ENCODE measurements at places on chromosomes 1 and 21. TPM values are rescaled to one million over a fixed set of nuclear protein-coding genes. Genes with fewer than 3 reads are reported as not detected.

The IFI6 gene
- total RNA-seq = 39.2 TPM

DNA sequence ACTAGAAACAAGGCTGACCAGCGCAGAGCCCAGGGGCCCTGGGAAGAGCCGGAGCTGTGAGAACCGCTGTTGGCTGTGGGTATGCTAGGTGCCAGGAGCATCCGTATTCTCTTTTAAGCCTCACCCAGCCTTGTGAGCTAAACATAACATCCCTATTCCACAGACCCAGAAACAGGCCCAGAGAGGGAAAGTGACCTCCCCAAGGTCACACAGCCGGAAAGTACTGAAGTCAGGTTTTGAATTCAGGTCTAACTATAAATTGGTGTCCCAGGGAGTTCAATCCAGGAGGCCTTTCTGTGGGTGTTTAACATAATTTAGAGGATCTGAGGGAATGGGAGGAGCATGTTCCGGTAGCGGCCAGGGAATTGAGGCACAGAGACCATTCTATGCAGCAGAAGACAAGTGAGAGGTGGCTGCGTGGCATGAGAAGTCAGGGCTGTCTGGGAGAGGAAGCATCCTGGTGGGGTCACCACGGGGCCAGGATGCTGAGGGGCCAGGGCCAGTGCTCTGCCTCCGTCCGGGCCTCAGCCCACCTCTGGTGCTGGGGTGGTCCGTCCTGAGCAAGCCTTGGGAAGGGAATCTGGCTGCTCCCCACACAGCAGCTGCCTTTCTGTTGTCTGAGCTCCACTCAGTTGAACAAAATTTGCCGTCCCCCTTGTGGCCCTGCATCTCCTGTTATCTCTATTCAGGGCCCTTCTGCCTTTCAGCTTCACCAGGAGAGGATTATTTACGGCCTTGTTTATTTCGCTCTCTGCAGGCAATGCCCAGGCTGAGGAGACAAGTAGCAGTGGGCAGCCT lies 338.8 kb upstream of the VAMP3 start:
- no peak for DNase-seq

DNA sequence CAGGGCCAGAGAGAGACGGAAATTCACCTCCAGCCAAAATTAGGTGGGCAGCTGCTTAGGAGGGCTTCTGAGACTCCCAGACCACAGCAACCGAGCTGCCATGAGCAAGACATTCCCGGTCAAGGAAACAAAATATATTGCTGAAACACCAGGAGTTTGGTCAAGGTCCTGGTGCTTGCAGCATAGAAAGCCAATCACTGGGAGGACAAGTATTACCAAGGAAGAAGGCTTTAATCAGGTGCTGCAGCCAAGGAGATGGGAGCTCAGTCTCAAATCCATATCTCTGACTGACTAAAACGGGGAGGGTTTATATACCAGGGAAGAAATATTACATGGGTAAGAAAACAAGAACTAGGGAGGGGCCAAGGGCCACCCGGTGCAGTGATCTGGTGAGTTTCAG lies 18.8 kb upstream of the TMEM125 start:
- no peak for DNase-seq

The BARHL2 gene
- total RNA-seq = not detected

DNA sequence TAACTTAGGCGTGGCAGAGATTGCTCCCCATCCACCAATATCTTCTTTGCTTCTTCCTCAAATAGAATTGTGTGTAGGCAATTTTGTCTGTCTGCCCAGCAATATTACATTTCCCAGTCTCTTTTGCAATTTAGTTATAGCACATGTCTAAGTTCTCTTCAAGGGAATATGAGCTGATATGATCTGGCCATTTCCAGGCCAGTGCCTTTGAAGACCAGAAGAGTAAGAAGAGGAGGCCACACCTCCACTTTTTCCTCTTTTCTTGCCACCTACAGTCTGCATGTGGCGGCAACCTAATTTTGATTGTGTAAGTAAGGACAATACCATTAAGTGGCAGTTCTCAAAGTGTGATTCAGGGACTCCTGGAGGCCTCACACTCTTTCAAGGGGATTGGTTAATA lies 6.3 kb upstream of the RSBN1 start:
- DNase-seq = no peak

DNA sequence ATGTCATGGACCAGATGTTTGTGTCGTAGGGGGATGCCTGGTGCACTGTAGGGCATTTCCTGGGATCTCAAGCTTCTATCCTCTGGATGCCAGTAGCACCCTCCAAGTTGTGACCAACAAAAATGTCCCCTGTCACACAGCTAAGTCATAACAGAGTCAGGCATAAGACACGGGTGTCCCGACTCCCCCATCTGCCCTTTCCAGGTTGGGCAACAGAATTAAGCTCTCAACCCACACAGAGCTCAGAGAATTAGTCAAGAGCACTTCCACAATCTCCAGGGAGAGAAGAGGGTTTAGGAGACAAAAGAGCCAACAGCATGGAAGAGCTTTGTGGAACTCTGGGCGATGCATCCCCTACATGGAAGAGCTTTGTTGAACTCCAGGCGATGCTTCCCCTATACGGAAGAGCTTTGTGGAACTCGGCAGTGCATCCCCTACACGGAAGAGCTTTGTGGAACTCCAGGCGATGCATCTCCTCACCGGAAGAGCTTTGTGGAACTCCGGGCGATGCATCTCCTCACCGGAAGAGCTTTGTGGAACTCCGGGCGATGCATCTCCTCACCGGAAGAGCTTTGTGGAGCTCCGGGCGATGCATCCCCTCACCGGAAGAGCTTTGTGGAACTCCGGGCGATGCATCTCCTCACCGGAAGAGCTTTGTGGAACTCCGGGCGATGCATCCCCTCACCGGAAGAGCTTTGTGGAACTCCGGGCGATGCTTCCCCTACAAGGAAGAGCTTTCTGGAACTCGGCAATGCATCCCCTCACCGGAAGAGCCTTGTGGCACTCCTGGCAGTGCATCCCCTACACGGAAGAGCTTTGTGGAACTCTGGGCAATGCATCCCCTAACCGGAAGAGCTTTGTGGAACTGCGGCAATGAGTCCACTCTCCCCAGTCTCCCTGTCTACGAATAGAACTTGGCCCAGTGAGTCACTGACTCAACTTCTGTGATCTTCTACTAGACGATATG lies 422.7 kb downstream of the KIF26B start:
- DNase-seq = no peak

DNA sequence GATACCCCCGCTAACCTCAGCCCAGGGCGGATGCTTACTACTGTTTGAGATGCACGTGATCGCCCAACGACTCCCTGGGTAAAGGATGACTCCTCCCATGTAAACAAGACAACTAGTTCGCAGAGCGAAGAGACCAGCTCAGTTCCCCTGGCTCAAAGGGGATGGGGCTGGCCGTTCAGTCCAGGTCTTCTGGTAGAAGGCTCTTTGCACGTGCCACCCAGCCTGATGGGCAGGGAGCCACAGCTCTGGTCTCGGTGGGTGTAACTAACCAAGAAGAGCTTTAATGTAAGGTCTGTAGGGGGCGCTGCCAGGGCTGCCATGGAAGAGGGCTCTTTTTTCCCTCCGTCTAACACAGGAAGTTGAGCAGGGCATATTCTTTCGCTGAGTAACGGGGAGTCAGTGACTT lies 49.4 kb upstream of the PARP1 start:
- DNase-seq = no peak

The SAMD13 gene
- 2.0 TPM for total RNA-seq

The ANKRD65 gene
- 1.7 TPM for total RNA-seq

GRCh38 chr1:32273391-32274208 lies 18.3 kb upstream of the HDAC1 start:
- DNase-seq = no peak

DNA sequence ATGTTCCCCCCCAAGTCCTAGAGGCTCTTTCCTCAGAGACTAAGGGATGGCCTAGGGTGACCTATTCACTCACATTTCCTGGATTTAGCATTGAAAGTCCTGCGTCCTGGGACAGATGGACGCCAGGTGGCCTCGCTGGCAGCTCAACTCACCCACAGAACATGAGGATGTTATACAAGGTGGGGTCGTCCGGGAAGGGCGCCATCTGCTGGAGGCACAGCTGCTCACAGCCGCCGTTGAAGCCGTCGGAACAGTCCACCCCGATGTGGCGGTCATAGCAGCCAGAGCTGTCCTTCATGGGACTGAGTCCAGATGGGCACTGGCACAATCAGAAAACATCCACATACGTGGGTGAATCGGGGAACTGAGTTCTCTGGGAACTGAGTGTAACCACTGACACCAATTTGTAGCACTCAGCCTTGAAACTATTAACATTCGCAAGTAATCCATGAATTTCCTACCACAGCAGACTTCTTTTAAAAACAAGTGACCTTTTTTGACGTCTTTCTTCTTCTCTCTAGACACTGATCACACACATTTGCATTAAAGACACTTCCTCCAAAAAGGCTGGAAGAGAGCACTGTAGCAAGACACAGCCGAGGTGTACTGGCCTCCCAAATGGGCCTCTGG lies 215.4 kb downstream of the ASTN1 start:
- peak; percentile 25 for DNase-seq

The RGS7 gene
- total RNA-seq = not detected

DNA sequence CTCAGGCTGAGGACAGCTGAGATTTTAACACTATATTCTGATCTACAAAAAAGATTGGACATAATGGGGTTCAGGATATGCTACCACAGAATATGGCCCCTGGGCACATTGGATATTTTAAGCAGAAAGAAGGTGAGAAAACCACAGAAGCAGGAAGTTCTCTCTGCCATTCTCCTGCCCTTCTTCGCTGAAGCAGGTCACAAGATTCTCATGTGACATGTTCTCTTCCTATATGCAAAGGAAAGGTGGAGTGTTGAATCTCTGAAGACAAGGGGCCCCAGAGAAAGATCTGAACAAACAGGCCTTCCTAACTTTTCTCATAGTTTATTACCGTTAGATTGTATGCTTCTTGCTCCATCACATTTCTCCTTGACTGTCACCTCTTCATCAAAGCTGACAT lies 285.7 kb downstream of the S1PR1 start:
- no peak for DNase-seq

DNA sequence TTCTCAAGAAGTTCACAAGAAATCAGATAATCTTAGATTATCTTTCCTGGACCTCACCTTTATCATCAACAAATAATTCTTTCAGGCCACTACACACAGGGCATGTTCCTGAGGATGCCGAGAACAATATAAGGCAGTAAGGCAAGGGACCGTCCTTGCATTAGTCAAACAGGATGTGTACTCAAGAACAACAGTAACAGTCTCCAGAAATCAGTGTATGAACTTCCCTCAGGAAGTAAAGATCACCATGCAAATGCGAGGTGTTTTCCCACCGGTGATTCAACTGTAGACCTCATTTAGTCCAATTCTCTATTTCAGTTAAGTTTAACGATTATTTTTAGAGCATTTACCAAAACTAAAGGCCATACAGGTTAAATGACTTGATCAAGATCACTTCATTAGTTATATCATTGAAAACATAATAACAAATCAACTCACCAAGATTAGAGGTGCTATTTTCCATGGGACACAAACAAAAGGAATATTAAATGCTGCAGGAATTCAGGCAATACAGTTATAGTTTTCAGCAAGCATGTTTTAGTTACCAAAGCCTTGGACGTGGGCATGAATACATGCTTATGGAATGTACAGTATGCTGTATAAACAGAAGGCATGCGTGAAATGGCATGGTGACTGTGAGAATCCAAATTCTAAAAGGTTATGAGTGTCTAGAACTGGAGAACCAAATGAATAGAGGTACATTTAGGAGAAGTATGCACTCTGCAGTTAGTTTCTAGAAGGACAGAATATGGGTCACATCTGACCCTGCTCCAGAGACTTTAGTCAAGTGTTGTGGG lies 145.2 kb downstream of the TNR start:
- DNase-seq = no peak

- no peak for DNase-seq
Observed at GRCh38 chr1:222546548-222547259, 1.2 kb downstream of the HHIPL2 start.

DNA sequence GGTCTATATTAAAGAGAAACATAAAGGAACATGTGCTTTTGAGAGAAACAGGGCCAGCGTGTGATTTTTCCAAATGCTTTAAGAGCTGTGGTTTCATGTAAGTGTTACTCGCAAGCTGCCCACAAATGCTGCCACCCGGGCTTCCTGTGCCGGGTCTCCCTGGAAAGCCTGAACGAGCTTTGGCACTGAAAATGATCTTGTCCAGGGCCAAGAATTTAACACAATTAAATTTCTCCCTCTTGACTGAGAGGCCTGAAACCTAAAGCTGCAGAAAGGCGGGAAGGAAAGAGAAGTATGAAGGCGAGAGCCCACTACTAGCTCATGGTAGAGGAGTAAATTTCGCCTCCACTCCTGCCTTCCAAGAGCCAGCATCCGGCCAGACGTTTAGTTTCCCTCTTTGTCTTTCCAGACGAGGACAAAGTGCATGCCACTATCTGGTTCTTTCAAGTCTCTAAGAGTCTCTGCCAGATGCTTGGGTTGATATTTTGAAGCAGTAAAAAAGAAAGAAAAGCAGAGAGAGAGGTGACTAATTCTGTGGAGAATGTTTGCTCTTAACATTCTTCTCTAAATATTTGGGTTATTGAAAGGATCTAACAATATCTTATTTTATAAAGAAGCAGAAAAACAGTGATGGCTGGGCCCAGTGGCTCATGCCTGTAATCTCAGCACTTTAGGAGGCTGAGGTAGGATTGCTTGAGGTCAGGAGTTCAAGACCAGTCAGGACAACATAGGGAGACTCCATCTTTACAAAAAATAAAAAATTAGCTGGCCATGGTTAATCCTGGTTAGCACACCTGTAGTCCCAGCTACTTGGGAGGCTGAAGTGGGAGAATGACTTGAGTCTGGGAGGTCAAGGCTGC lies 100.0 kb upstream of the HNRNPU start:
- DNase-seq = no peak

GRCh38 chr1:23869051-23869450 lies 961 bp upstream of the FUCA1 start:
- no peak for DNase-seq

The LCE1D gene
- total RNA-seq = not detected

- DNase-seq = no peak
Observed at GRCh38 chr1:228846952-228847351, 111.7 kb downstream of the RHOU start.

DNA sequence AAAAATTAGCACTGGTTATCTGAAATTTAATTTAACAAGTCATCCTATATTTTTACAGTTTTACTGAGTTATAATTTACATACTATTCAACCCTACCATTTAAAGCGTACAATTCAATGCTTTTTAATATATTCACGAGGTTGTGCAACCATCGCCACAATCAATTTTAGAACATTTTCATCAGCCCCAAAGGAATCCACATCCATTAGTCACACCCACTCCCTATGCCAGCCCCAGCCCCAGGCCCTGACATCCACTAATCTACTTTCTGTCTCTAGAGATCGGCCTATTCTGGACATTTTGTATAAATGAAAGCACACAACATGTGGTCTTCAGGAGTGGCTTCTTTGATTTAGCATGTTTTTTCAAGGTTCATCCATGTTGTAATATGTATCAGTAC lies 134.7 kb downstream of the PSMG1 start:
- DNase-seq = no peak

DNA sequence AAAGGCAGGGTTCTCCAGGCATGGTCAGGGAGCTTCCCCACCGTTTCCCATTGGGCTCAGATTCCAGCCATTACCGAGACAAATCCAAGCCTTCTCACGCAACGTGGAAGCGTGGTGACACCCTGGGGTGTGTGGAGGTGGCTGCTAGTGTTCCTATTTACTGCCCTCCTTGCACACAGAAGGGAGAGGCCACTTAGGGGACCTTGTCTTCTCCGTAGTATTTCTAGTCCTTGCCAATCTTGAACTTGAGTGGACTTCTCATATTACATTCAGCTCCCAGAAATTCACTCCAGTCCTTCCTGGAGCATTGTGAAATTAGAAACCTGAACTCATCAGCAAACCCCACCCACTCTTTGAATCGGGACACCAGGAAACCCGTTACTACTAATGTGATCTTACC lies 131.6 kb downstream of the AJAP1 start:
- DNase-seq = no peak

The OR10J1 gene
- total RNA-seq = not detected

The BTBD8 gene
- total RNA-seq = 4.0 TPM

The SPEN gene
- 20.8 TPM for total RNA-seq
